Smooth muscle cell of the umbilical artery (primary cell): ENCODE measurements at places on chromosomes 5 and 9. TPM values are rescaled to one million over a fixed set of nuclear protein-coding genes. Genes with fewer than 3 reads are reported as not detected.

The IGIP gene
- 16.2 and 18.7 TPM in 2 replicates for total RNA-seq

The ARHGEF37 gene
- total RNA-seq = 0.30 and 0.32 TPM in 2 replicates

The LCN9 gene
- not detected in 2 replicates for total RNA-seq

The MRNIP gene
- total RNA-seq = 11.0 and 14.5 TPM in 2 replicates
